ENCODE measurements at places on chromosomes 12 and 14.

- no peak for DNase-seq
Observed at GRCh38 chr14:34845869-34846268, 29.3 kb downstream of the BAZ1A start.

DNA sequence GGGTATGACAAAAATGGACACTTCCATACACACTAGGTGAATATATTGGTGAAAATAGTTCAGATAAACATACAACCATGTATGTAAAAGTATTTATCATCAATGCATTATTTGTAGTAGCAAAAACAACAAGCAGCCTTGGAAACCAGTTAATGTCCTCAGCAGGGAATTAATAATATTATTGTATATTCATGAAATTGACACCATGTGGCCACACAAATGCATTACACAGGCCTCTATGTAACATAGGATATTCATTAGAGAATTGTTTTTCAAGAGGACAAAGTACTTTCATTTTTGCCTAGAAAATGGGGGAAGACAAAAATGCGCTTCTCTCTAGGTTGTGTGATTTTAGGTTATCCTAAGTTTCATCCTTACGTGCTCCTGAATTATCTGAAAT lies 24.3 kb downstream of the SPRING1 start:
- no peak for DNase-seq

- no peak for DNase-seq
Observed at GRCh38 chr14:103031956-103032355, 25.4 kb downstream of the CDC42BPB start.

DNA sequence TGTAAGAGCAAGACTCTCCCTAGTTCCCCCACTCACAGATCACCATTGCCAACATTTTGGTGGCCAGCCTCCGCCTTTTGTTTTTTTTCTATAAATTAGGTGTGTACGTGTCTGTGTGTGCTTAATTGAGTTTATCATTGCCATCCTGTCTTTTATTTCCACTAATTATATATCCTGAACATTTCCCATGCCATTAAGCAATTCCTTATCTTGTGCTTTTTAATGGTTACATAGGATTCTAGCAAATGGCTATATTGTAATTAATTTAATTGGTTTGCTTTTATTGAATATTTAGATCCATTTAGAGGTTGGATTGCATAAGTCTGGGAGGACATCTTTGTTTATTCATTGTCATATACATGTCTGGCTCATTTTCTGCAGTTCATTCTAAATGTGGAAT lies 107.3 kb upstream of the RTL1 start:
- no peak for DNase-seq

DNA sequence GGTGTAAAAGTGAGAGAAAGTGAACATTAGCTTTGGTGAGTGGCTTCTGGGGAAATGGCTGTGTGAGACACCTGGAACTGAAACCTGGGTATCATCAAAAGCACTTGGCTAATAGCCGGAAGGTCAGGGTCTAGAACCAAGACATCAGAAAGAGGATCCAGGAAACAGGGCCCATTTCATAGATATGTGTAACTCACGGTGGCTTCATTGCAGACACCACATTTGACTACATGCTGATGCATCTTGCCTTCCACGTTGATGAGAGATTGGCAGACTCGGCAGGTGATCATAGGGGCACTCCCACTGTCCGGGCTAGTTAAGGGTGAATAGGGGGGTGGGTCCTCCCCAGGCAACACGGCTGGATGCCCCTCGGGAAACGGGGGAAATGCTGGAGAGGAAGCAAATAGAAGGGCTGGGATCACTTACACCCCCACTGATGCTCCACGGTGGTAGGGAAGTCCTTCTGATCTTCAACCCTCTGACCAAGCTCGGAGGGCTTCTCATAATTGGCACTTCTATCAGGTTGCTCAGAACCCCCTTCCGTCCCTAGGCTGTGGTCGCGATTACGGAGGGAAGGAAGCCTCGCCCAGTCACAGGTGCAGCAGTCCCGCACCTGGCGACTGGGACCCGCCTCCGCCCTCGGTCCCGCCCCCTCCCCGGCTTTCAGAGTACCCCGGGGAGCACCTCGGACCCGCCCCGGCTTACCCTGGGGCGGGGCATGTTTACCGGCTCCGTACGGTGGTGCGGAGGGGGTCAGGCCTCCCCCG lies 593 bp downstream of the PIP4P1 start:
- DNase-seq, result no peak

- no peak for DNase-seq
Observed at GRCh38 chr14:89138846-89139245, 278.2 kb downstream of the FOXN3 start.

DNA sequence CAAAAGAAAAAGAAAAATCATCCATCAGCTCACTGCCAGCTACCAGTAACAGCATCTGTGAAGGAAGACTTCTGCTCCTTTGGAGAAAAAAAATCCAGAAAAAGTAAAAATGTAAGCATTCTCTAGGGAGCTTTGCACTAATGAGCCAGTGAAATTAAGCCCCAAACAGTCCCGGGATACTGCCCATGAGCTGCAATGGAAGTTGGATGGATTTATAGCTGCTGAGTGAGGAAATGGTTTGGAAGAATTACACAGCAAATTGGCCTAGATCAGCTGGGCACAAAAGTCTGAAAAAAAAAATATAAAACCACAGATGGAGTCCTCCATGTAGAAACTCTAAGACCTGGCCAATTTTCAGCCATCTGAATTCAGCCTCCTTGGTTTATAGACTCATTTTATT lies 462.9 kb upstream of the USP15 start:
- no peak for DNase-seq

GRCh38 chr14:59755409-59756135 lies 115.0 kb downstream of the RTN1 start:
- DNase-seq, result no peak

DNA sequence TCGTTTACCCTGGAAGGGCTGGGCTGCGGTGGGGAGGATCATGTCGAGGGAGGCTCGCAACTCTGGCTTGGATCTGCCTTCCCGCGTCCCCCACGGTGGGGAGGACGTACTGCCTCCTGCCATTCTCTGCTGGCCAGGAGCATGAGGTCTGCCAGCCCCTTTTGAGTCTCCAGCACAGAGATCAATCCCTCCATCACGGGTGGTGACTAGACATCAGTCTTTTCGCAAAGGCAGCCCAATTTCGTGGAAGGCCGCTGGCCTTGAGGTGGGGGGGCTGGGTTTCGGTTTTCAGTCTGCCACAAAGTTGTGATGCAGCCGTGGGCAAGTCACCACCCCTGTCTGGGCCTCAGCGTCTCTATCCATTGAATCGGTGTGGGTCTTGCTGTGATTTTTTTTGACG lies 62.2 kb downstream of the PRMT8 start:
- DNase-seq, result no peak

- DNase-seq, result no peak
Observed at GRCh38 chr14:73269729-73270531, 32.6 kb downstream of the PAPLN start.

GRCh38 chr12:98793121-98793520 lies 148.0 kb downstream of the APAF1 start:
- DNase-seq, result no peak

DNA sequence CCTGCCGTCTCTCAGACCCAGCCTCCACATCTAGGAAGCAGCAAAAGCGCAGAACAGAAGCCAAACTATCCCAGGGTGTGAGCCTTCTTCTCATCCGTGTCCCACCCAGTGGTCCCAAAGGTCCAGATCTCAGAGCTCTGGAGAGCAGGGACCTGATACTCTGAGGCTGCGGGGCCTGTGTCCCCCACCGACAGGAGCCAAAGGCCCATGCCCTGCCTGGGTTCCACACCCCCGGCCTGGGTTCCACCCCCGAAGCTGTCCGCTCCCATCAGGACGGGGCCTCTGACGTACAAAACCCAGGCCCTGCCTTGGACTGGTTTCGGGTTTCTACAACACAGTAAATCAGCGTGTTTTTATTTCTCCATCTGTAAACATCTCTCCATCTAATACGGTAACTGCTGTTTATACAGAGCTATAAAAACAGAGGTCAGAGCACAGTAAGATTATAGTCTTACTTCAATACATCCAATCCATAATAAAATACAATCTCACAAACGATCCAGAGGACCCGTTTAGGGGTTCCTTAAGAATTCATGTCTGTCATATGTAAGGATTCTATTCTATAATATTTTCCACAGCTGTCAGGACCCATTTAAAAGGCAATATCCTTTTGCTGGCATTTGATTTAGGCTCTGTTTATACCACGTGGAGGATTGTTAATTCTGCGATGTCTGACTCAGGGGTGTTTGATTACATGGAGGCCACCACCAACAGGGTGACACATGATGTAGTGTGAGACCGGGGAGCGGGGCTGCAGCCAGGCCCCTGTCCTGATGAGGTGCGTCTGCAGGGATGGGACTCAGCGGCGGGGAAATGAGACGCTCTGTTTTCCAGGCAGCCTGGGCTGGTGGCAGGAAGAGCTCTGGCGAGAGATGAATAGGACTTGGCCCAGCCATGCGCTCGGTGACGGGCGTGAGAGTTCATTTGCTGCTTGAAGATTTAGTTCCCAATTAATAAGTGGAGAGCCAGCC lies 110.3 kb downstream of the DICER1 start:
- DNase-seq, result no peak

- no peak for DNase-seq
Observed at GRCh38 chr12:28027947-28028724, 55.6 kb upstream of the PTHLH start.

DNA sequence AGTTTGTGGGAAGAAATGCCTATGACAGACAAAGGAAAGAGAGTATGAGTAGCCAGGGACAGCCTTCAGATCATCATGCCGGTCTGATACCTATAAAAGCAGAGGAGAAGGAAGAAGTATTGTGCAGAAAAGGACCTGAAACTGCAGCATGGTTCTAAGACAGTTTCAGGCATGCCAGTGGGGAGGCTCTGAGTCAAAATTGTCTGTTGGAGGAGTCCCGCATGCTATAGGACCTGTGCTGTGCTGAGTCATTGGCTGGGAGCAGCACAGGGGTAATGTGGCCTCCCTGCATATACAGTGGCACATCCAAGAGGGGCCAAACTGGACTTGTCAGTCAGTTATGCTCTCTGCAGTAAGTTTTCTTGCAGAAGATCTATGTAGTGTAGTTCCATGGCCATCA lies 40.7 kb downstream of the NEUROD4 start:
- DNase-seq, result peak; percentile 17

DNA sequence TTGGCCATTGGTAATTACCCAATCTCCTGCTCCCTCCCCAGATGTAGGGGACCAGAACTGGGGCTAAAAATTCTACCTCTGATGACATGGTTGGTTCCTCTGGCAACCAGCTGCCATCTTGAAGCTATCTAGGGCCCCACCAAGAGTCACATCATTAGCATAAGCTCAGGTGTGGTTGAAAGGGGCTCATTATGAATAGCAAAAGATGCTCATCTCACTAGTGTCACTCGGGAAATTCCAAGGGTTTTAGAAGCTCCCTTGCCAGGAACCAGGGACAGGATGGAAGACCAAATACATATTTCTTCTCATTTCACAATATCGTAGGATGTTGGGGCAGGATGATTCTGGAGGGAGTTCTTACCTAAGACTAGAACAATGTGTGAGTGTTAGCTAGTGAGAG lies 38.6 kb downstream of the EID3 start:
- no peak for DNase-seq

GRCh38 chr14:93073910-93074769 lies 41.6 kb downstream of the ITPK1 start:
- no peak for DNase-seq

GRCh38 chr14:65403231-65403630 lies 9.3 kb upstream of the FUT8 start:
- DNase-seq, result no peak

DNA sequence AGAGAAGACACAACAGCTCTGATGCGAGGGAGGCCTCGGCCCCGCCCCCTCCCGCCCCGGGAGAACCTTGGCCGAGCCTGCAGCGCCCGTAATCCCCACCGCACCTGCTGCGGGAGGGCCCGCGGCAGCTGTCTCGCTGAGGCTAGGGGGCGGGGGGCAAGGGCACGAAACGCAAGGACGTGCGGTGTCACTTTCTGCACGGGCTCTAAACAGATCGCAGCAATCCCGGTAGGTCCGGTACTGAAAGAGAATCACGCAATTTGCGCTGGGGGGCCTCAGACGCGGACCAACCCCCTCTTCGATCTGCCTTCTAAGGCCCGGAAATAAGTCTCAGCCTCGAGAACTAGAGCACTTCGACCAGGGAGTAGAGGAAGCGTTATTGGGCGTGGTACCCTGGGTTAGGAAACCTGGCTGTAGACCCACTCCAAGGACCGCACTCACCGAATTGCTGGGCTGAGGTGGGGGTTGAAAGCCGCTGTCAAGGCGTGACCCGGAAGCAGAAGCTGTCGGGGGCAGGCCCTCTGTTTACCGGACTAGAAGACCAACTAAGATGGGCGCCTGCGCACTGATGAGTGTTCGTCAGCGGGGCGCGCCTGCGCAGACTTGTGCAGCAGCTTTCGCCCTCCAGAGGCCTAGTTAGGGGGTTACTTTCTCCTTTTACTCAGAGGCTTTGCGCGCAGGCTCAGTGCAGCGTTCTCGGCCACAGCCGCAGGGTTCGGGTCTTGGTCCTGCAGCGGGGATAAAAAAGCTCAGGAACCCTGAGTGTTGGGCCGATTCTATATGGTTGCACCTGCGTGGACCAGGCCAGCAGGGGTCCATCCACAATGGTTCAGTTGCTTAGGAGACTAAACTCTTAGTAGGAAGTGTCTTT lies at the start of gene ASB8:
Gene ASB8, minus strand, starts transcription at position 498 of the 871 bp plus-strand sequence. CDS start 4,019 bp downstream, outside the sequence.
- DNase-seq, result peak; percentile 98

DNA sequence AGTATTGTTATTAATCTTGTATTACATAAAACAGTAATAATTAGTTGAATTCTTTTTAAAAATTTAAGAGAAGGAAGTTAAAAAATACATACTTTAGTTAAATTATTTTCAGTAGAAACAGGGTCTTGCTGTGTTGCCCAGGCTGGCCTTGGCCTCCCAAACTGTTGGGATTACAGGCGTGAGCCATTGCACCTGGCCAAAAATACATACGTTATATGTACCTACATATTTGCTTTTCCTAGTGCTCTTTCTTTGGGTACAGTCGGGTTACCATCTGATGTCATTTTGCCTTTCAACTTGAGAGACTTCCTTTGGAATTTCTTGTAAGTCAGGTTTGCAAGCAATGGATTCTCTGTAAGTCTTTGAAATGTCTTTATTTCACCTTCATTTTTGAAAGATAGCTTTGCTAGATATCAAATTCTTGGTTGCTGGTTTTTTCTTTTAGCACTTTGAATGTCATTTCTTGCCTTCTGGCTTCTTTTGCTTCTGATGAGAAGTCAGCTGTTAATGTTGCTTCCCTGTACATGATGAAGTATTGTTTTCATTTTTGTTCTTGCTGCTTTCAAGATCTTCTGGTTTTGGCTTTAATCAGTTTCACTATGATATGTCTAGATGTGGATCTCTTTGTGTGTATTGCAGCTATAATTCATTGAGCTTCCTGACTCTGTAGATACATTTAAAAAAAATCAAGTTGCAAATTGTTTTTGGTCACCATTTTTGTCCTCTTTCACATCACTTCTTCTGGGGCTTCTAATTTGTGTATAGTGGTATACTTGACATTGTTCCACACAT lies 84.4 kb downstream of the SPATS2 start:
- no peak for DNase-seq

- no peak for DNase-seq
Observed at GRCh38 chr12:99985631-99986030, 895 bp upstream of the ANKS1B start.

- no peak for DNase-seq
Observed at GRCh38 chr14:32666308-32666707, 272.4 kb upstream of the NPAS3 start.

All from stimulated activated CD8-positive, alpha-beta memory T cell treated with anti-CD3 and anti-CD28 coated beads, Interleukin-2, amount 100 ng/mL, for 48 hours (primary cell).